ENCODE measurements at places on chromosomes 16 and 17. TPM values are rescaled to one million over a fixed set of nuclear protein-coding genes. Genes with fewer than 3 reads are reported as not detected.

Gene RAMP2
- 1.9 TPM for total RNA-seq

Gene MYCBPAP
- total RNA-seq = not detected

Gene SCIMP
- total RNA-seq = not detected

Gene MFSD6L
- total RNA-seq = not detected

Gene SAMD14
- total RNA-seq = 1.4 TPM

Gene TMEM204
- total RNA-seq = 39.8 TPM

Gene FZD2
- total RNA-seq = 9.8 TPM

Gene IL17C
- total RNA-seq = 1.4 TPM

Gene CEMP1
- not detected for total RNA-seq

Gene CCL1
- not detected for total RNA-seq

Gene PIGW
- 9.2 TPM for total RNA-seq

Gene TPSG1
- not detected for total RNA-seq

Gene NPLOC4
- total RNA-seq = 70.1 TPM

Gene MRPS34
- total RNA-seq = 175 TPM

Gene ADAM11
- total RNA-seq = 0.53 TPM

Gene ZNF469
- total RNA-seq = 1.8 TPM

Gene C16orf96
- not detected for total RNA-seq

Gene DHX58
- 9.9 TPM for total RNA-seq
